Kidney (tissue), 22 donors: ENCODE measurements at places on chromosomes 6 and 20. TPM values are rescaled to one million over a fixed set of nuclear protein-coding genes. Genes with fewer than 3 reads are reported as not detected.

Gene MCM9
- 4.8 TPM for polyA plus RNA-seq

Gene DEFB126
- polyA plus RNA-seq = not detected

Gene CNR1
- 0.17 TPM for polyA plus RNA-seq

Gene CD24
- polyA plus RNA-seq = 980 TPM

Gene CCN5
- 0.41 TPM for polyA plus RNA-seq

Gene CAGE1
- not detected for polyA plus RNA-seq

Gene HAO1
- 0.86 TPM for polyA plus RNA-seq

Gene POU5F1
- polyA plus RNA-seq = 7.9 TPM

Gene C6orf132
- polyA plus RNA-seq = 5.6 TPM

Gene HLA-DMB
- polyA plus RNA-seq = 45.5 TPM
